ENCODE measurements at places on chromosomes 7 and 10. TPM values are rescaled to one million over a fixed set of nuclear protein-coding genes. Genes with fewer than 3 reads are reported as not detected.

The HACD1 gene
- polyA plus RNA-seq, result 11.1 TPM

The PHYH gene
- polyA plus RNA-seq, result 52.0 TPM

The ATRNL1 gene
- 33.2 TPM for polyA plus RNA-seq

The ANXA8 gene
- 0.28 TPM for polyA plus RNA-seq

The SPAG6 gene
- polyA plus RNA-seq, result 1.0 TPM

The CABCOCO1 gene
- polyA plus RNA-seq, result 3.1 TPM

The DPYSL4 gene
- polyA plus RNA-seq, result 22.0 TPM

The NXPH1 gene
- polyA plus RNA-seq, result 0.14 TPM

The SH2D4B gene
- 0.14 TPM for polyA plus RNA-seq

The AKR1C1 gene
- polyA plus RNA-seq, result 12.9 TPM

The FAM25C gene
- not detected for polyA plus RNA-seq

The MARCHF5 gene
- 73.8 TPM for polyA plus RNA-seq

The RADIL gene
- polyA plus RNA-seq, result 1.5 TPM

The LIPJ gene
- 0.31 TPM for polyA plus RNA-seq

The LIPM gene
- polyA plus RNA-seq, result 0.13 TPM

The IGFBP3 gene
- polyA plus RNA-seq, result 87.5 TPM

The RAPGEF5 gene
- polyA plus RNA-seq, result 43.9 TPM

Measured in left renal cortex interstitium (tissue), 4 donors.